ENCODE measurements at places on chromosomes 1 and 21.

DNA sequence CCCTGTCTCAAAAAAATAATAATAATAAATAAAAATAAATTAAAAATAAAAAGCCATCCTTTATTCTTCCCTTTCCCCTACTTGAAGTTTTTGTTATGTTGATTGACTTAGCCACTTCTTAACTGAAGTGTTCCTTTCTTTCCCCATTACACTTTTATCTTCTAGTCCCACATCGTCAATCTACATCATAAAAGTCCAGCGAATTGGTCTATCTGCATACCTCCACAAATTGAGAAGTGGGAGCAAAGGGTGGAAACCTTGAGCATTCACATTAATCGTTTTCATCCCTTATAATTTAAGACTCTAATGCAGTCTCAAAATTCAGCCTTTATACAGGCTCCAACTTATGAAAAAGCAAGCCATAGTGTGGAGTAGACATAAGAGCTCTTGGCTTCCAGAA, 6.5 kb upstream of the ZYG11A start:
- DNase-seq: no peak

DNA sequence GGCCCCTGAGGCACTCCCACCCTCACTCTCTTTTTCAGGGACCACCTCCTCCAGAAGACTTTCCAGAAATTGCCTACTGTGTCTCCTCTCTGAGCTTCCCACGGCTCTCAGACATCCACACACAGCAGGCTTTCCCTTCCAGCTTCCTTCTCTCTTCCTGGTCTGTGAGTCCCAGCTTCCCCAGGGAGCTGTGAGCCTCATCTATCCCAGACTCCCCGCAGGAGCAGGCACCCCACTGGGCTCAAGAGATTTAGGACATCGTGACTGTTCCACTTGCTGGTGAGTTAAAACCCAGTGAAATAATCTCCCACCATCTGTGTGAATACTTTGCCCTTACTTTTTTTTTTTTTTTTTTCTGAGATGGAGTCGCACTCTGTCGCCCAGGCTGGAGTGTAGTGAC, 22.0 kb upstream of the PRELP start:
- no peak for DNase-seq

DNA sequence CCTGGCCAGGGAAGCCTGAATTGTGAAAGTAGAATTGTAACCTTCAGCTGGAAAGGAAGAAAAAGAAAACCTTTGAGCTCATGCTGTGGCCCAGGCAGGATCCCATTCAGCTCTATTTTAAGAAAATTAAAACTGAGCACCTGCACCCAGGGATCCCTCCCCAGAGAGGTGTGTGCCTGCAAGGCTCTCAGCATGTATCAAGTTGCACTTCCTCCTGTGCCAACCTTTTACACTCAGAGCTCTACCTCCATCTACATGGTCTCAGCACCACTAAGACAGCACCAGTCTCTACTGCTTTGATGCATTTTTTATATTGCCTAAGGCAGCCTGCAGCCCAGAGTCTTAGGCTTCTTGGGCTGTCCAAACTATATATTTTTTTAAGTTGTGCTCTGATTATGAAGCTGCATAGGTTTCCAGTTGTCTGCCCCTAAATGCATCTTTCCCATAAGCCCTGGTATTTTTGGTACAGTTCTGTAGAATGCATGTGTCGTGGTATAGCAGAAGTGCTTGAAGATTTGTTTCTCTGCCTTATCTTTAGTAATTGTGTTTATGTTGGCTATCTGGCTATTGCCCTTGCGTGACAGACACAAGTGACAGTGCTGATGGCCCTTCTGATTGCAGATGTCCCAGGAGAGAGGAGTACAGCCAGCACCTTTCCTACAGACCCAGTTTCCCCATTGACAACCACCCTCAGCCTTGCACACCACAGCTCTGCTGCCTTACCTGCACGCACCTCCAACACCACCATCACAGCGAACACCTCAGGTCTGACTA, 63.1 kb downstream of the PTPRC start:
- no peak for DNase-seq

GRCh38 chr1:116951200-116951935, 41.7 kb downstream of the PTGFRN start:
- no peak for DNase-seq

DNA sequence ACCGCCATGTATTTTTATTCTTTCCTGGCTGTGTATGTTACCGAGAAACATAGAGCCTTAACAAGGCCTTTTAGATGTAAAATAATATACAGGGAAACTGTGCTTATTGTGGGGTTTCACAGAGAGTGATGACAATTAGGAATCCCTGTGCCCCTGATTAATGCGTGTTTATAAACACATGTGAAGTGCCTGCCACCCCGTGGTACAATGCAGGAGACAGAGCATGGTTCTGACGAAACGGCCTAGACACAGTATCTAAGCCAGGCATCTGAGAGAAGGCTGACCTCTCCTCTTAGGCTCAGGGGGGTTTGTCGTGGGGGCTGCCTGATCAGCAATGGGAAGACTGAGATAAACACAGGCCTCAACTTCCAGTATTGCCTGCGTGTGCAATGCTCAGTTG, 200.0 kb downstream of the AJAP1 start:
- DNase-seq: no peak

- no peak for DNase-seq
These were observed 1.9 kb upstream of the CAPN2 start for GRCh38 chr1:223710179-223711133.

GRCh38 chr1:24415910-24416665, 486 bp downstream of the NIPAL3 start:
- DNase-seq: no peak

GRCh38 chr1:181126289-181126688, 37.8 kb downstream of the IER5 start:
- DNase-seq: no peak

GRCh38 chr1:108149796-108150467, 50.2 kb downstream of the SLC25A24 start:
- no peak for DNase-seq

- no peak for DNase-seq
These were observed 213.0 kb downstream of the KCTD3 start for GRCh38 chr1:215780139-215780538.

GRCh38 chr1:231068762-231069161, 28.7 kb upstream of the FAM89A start:
- DNase-seq: no peak

- no peak for DNase-seq
These were observed 6.4 kb upstream of the CDK11B start for GRCh38 chr1:1664941-1665814.

All from AML-193 (cell line).